ENCODE measurements at places on chromosomes 6 and 20.

GRCh38 chr20:60579941-60580515 is 621.8 kb downstream of the CDH26 start:
- DNase-seq = no peak
- no peaks in the 10 kb centered on the region for H3K36me3 ChIP-seq
- no peak overlapping the region for H3K4me3 ChIP-seq
- H3K27ac ChIP-seq = no peak overlapping the region
- no peaks in the 10 kb centered on the region for H3K4me1 ChIP-seq

GRCh38 chr6:159582736-159583135 is 110.3 kb downstream of the SOD2 start:
- no peak for DNase-seq
- no peaks in the 10 kb centered on the region for H3K4me1 ChIP-seq
- no peak overlapping the region for H3K27ac ChIP-seq
- no peak overlapping the region for H3K4me3 ChIP-seq
- H3K36me3 ChIP-seq = no peaks in the 10 kb centered on the region
- no peaks in the 10 kb centered on the region for H3K27me3 ChIP-seq

- H3K27me3 ChIP-seq = no peaks in the 10 kb centered on the region
- H3K4me3 ChIP-seq = peak overlapping the region; percentile 1
- peak overlapping the region; percentile 4 for H3K27ac ChIP-seq
Measured at GRCh38 chr6:42440778-42441696, 10.7 kb downstream of the TRERF1 start.

- no peak for DNase-seq
- H3K27ac ChIP-seq = no peak overlapping the region
- H3K4me3 ChIP-seq = no peak overlapping the region
- no peaks in the 10 kb centered on the region for H3K27me3 ChIP-seq
Measured at GRCh38 chr6:111277819-111278218, 190.5 kb downstream of the SLC16A10 start.

- H3K27ac ChIP-seq = no peak overlapping the region
- H3K4me3 ChIP-seq = no peak overlapping the region
- H3K27me3 ChIP-seq = no peaks in the 10 kb centered on the region
- no peak for DNase-seq
- no peaks in the 10 kb centered on the region for H3K36me3 ChIP-seq
Measured at GRCh38 chr6:121748850-121749249, 313.4 kb downstream of the GJA1 start.

DNA sequence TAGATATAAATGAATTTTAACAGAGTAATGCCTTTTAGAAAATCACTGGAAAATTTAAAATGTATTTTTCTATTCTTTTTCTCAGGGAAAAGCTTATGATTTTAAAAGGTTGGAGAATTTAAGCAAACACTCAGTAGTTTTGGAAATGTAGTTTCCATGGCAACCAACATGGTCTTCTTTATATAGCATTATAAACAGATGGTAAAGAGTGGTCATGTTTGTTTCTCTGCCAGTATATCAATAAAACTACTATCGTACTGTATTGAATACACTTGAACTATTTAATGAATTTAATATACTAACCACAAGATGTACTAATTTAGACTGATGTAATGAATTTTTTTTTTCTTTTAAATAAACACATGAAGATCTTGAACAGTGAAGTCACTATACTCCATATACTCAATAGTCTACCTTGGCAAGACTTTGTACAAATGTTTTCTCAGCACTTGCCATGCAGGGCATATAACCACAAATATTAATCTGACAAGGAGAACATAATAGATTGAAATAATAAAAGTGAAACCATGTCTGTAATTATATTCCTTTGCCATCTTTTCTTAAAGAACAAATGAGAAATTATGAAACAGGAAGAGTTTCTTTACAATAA is 105.5 kb downstream of the PDSS2 start:
- H3K4me1 ChIP-seq = no peaks in the 10 kb centered on the region
- no peak overlapping the region for H3K27ac ChIP-seq
- no peak for DNase-seq
- H3K27me3 ChIP-seq = no peaks in the 10 kb centered on the region
- no peak overlapping the region for H3K4me3 ChIP-seq

DNA sequence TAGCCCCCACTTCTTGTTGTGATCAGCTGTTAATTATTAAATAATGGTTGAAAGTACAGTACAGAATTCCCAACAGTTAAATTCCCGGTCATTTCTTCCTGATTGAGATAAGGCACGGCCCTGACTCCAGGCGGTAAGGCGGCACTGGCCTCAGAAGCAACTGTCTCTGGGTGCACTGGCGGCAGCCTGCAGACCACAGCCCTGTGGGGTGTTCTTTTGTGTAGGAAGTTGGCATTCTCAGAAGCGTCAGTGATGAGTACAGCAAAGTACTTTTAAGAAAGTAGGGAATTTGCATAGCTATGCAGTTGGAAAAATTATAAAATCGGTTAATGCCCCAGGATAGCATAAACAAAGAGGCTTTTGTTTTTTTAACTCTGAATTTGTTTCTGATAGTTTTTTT is 50.5 kb downstream of the SAMD5 start:
- no peak overlapping the region for H3K27ac ChIP-seq
- no peaks in the 10 kb centered on the region for H3K4me1 ChIP-seq
- H3K36me3 ChIP-seq = no peaks in the 10 kb centered on the region
- no peak for DNase-seq
- no peaks in the 10 kb centered on the region for H3K27me3 ChIP-seq

- H3K27ac ChIP-seq = no peak overlapping the region
- H3K27me3 ChIP-seq = no peaks in the 10 kb centered on the region
- H3K4me3 ChIP-seq = no peak overlapping the region
- no peaks in the 10 kb centered on the region for H3K4me1 ChIP-seq
- no peaks in the 10 kb centered on the region for H3K36me3 ChIP-seq
- DNase-seq = no peak
Measured at GRCh38 chr6:142359271-142359960, 57.6 kb downstream of the ADGRG6 start.

DNA sequence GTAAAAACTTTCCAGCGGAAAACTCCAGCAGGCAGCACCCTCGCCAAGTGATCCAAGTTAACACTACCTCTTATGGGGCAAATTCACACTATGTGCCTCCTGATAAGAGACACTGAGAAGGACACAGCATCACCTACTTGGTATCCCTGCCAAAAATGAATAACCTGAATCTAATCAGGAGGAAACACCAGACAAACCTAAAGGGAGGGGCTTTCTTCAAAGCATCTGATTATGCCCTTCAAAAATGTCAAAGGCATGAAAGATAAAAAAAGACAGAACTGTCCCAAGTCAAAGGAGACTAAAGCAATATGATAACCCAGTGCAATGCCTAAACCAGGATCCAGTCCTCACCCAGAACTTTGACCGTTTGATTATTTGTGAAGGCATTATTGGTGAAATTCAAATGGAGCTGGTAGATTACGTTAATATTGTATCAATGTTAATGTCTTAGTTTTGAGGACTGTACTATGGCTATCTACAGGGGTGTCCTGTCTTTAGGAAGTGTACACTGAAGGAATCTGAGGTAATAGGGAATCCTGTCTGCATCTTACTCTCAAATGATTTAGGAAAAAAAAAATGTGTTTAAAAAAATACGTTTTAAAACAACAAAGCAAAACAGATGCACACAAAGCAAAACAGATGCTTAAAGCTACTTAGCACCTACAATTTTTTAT is 8.3 kb downstream of the TBC1D7 start:
- DNase-seq = no peak
- no peaks in the 10 kb centered on the region for H3K4me1 ChIP-seq
- H3K27ac ChIP-seq = no peak overlapping the region

GRCh38 chr6:3899970-3900439 is 50.8 kb downstream of the FAM50B start:
- H3K27ac ChIP-seq = no peak overlapping the region
- no peak overlapping the region for H3K4me3 ChIP-seq
- no peaks in the 10 kb centered on the region for H3K4me1 ChIP-seq
- no peaks in the 10 kb centered on the region for H3K27me3 ChIP-seq

DNA sequence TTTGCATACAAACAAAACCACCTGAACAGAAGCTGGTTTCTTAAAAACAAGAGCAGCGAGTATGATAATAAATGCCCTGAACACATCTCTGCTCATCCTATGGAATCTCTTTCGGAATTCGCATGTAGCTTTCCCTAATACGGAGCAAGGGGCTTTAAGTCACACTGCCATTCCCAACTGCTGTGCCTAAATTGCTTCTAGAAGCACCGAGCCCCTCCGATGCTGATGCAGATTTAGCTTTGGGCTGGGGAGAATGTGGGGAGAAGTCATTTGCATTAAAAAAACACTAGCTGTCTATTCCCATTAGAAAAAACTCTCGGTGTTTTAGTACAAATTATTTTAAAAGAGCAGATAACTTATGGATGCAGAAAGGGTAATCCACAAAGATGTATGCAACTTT is 76.9 kb downstream of the CD83 start:
- no peaks in the 10 kb centered on the region for H3K36me3 ChIP-seq
- no peaks in the 10 kb centered on the region for H3K4me1 ChIP-seq
- no peak overlapping the region for H3K27ac ChIP-seq

GRCh38 chr6:9481292-9482029 is 933.4 kb downstream of the TFAP2A start:
- no peaks in the 10 kb centered on the region for H3K36me3 ChIP-seq
- H3K27ac ChIP-seq = no peak overlapping the region
- no peak for DNase-seq
- no peaks in the 10 kb centered on the region for H3K4me1 ChIP-seq
- H3K27me3 ChIP-seq = no peaks in the 10 kb centered on the region

DNA sequence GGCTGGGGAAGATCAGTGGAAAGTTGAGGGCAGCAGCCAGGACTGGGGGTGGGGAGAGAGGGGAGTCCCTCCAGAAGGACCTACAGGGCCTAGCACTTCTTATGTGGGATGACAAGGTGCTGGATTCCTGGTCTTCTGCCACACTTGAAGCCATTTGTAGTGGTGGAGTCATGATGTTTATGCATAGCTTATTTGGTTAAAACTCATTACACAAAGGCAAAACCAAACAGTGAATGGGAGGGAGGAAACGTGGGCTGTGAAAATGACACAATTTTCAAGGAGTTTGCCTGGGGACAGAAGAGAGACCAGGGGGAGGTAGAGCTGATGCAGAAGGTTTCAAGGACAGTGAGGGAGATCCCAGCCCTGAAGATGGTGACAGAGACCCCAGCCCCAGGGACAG is 50.8 kb downstream of the DACT2 start:
- no peaks in the 10 kb centered on the region for H3K4me1 ChIP-seq
- H3K36me3 ChIP-seq = no peaks in the 10 kb centered on the region
- no peaks in the 10 kb centered on the region for H3K27me3 ChIP-seq
- H3K27ac ChIP-seq = no peak overlapping the region

All from CD4-positive, alpha-beta T cell (primary cell).